ENCODE measurements at places on chromosomes 5 and 9.

GRCh38 chr5:55042886-55043285 is 18.8 kb downstream of the GZMK start:
- no peak overlapping the region for H3K27ac ChIP-seq
- DNase-seq = no peak
- H3K36me3 ChIP-seq = no peaks in the 10 kb centered on the region
- H3K4me3 ChIP-seq = no peak overlapping the region

DNA sequence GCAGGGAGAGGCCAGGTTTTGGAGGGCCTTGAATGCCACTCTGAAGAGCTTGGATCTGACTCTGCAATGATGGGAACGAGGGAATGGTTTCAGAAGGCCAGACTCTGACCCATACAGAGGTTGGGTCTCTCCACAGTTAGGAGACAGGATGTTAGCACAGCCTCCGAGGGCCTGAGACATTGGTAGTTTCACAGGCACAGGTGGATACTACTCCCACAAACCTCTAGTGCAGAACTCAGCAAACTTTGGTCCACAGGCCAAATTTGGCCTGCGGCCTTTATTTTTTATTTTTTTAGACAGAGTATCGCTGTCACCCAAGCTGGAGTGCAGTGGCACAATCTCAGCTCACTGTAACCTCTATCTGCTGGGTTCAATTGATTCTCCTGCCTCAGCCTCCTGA is 2.9 kb downstream of the GNPDA1 start:
- DNase-seq = no peak
- H3K4me3 ChIP-seq = no peak overlapping the region
- no peaks in the 10 kb centered on the region for H3K27me3 ChIP-seq

GRCh38 chr9:136012651-136013050 is 51.5 kb upstream of the UBAC1 start:
- H3K4me1 ChIP-seq = no peaks in the 10 kb centered on the region
- DNase-seq = no peak
- H3K27ac ChIP-seq = no peak overlapping the region
- H3K27me3 ChIP-seq = no peaks in the 10 kb centered on the region
- H3K4me3 ChIP-seq = no peak overlapping the region

DNA sequence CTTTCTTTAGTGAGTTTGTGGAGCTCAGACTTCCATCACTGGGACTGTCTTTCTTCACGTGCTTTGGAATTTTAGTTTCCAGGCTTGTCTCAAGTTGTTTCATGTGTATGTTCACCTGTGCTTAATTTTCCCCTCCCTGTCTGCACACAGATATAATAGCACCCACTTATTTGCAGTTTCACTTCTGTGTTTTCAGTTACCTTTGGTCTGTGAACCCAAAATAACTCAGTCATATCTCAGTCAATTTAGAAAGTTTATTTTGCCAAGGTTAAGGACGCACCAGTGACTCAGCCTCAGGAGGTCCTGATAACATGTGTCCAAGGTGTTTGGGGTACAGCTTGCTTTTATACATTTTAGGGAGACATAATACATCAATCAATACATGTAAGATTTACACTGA is 330.4 kb downstream of the ICE1 start:
- peaks cover 7% of the 10 kb centered on the region for H3K27me3 ChIP-seq
- no peaks in the 10 kb centered on the region for H3K36me3 ChIP-seq
- no peak for DNase-seq
- H3K27ac ChIP-seq = no peak overlapping the region
- H3K4me1 ChIP-seq = no peaks in the 10 kb centered on the region
- no peak overlapping the region for H3K4me3 ChIP-seq

All from A673 (cell line).